ENCODE measurements at places on chromosomes 12 and 14.

DNA sequence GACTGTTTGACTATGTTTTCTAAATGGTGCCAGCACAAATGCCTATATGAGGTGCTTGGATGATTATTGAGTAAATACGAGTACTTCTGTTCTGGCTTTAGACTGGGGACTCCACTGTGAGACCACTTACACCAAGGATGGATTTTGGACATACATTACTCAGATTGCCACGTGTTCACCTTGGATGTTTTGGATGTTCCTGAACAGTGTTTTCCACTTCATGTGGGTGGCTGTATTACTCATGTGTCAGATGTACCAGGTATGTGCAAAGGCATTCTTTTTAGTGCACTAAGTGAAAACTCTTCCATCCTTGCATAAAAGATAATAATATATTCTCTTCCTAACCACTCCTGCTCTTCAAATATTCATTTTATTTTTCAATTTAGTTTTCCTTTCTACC is 30.7 kb downstream of the CSRP2 start:
- no peak for DNase-seq

- no peak for DNase-seq
Measured at GRCh38 chr12:125434936-125435443, 369.8 kb downstream of the AACS start.

DNA sequence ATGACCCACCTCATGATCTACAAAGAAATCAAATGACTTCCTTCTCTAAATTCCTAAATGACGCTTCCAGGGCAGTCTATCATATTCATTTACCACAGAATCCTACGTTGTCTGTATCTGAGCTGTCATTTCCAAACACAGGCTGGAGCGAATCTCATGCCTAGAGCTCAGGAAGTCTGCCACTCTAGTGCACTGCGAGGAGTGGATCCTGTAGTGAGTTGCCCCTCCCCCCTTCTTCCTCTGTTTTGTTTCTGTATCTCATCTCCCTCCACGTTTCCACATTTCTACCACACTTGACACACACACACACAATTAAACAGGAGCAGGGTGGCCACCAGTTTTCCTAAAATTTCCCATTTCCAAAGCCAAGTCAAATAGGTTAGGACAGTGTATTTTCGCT is 415.4 kb upstream of the PRICKLE1 start:
- no peak for DNase-seq

DNA sequence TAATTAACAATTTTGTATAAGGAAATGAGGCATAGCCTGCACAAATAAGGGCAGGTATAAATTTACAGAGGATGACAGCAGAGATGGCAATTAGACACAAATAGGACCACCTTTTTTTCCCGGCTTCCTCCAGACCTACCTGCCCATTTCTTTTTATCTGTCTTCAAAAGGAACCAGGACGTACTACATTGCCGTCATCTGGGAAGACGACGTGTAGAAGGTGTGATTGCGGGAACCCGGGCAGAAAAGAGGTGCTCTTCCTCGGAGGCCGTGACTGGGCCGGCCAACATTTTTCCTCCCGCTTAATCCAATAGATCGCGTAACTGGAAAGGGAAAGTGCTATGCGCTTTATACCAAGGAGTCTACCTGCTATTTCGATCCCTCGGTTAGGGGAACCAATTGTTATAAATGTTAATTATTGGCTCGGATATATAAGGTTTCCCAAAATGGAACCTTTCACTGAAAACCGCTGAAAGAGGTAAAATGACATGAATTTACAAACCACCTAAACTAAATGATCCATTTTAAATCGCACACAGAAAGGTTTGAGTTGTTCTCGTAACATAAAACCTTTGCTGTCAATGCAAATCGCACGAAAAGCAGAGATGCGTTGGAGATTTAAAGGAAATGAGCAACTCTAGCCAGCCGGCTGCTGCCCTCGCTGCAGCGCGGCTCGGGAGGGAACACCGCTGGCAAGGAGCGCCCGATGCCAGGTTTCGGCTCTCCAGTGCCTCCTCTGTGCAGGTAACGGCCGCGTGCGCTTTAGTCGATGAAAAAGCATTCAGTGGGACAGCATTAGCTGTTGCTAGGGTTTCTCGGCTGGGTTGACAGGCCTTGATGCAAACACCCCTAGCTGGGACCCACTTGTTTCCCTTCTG is 2.8 kb upstream of the SIX1 start:
- no peak for DNase-seq

DNA sequence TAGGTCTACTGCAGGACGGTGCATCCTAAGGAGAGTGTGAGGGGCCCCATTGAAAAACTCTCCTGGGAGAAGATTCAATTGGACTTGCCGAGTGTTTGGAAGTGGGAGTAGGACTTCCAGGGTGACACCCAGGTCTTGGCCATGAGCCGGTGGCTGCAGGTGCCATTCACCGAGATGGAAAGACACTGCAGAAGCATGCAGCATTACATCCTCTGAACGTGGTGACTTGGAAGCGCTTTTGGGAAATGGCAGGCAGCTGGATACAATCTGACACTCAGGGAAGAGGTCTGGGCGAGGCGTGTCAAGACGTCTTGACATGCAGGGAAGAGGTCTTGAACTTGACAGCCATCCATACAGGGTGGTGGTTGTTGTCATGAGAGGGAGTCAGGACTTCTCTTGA is 126.9 kb downstream of the PAPOLA start:
- no peak for DNase-seq

GRCh38 chr12:81079280-81080076 is 1.6 kb downstream of the ACSS3 start:
- no peak for DNase-seq

GRCh38 chr14:84988357-84988756 is 541.6 kb upstream of the FLRT2 start:
- DNase-seq = no peak

DNA sequence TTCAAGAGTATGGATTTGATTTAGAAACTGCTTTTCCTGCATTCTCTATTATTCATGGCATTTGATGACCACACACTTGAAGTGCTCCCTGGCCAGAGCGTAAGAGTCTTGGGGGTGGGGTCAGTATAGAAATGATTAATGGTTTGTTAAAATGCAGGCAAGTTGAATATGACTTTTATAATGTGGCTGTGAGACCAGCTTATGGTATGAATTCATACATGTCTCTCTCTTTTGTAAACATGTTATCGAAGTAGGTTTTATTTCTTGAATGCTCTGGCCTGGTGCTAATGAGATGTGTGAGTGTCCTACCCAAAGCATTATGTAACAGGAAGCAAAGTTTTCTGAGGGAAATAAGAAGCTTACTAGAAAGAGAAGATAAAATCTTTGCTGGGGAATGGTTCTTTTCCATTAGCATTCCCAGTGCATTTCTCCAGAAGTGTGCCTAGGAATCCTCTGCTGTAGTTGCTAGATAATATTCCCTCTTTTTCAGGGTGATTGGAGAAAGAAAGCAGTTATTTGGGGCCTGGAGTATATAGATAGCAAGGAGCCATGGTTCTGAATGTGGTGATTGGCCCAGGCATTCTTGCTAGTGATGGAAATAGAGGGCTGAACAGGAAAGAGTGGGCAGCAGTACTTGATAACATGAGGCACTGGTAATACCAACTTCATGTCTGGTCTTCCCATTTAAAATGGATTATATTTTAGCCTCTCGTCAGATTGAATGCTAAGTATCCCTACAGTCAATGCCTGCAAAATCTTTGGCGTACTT is 289.7 kb downstream of the RAD51B start:
- no peak for DNase-seq

- DNase-seq = no peak
Measured at GRCh38 chr14:79044894-79045624, 874.9 kb downstream of the NRXN3 start.

GRCh38 chr12:115443351-115443938 is 759.5 kb upstream of the TBX3 start:
- no peak for DNase-seq

GRCh38 chr12:128840862-128841468 is 12.3 kb upstream of the GLT1D1 start:
- no peak for DNase-seq

All from activated naive CD4-positive, alpha-beta T cell (primary cell).